Vagina (tissue), 2 donors: ENCODE measurements at places on chromosomes 3 and 15.

- no peak for DNase-seq
Measured at GRCh38 chr15:28914046-28914445, 28.3 kb downstream of the APBA2 start.

DNA sequence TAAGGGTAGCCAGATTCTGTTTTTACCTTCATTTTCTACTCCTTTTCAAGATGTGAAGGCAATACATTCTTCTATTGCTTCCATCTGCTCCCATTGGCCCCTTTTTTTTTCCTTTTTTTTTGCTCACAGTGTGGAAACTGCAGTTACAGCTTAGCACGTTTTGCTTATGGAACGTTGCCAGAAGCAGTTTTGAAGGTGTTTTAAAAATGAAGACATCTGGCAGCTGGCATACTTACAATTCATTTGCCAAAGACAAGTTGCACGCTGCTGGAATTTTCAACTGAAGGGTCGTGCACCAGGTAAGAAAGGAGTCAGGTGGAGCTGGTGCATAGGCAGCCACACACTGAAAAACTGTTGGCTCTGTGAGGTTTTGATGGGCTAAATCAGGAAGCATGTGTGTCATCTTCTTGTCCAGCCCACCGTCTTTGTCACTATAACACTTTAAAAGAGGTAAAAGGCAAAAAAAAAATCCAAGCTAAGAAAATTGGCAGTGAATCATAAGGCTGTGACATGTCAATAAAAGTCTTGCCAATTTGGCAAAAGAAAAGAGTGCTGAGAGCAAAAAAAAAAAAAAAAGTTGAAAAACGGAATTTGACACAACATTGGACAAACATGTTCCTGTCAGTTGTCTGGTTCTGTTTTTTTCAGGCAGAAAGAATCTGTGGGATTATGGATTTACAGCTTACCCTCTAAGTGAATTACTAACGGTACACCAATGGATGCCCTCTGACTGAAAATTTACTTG, 225.4 kb upstream of the SOX2 start:
- no peak for DNase-seq

DNA sequence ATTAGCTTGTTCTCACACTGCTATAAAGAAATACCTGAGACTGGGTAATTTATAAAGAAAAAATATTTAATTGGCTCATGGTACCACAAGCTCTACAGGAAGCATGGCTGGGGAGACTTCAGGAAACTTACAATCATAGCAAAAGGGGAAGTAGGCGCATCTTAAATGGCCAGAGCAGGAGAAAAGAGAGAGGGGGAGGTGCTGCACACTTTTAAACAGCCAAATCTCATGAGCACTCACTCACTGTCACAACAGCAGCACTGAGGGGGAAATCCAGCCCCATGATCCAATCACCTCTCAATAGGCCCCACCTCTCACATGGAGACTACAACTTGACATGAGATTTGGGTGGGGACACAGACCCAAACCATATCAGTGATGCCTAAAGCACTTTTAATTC, 82.5 kb downstream of the DCLK3 start:
- DNase-seq = no peak

GRCh38 chr3:55868347-55868746, 381.2 kb upstream of the WNT5A start:
- DNase-seq = no peak

DNA sequence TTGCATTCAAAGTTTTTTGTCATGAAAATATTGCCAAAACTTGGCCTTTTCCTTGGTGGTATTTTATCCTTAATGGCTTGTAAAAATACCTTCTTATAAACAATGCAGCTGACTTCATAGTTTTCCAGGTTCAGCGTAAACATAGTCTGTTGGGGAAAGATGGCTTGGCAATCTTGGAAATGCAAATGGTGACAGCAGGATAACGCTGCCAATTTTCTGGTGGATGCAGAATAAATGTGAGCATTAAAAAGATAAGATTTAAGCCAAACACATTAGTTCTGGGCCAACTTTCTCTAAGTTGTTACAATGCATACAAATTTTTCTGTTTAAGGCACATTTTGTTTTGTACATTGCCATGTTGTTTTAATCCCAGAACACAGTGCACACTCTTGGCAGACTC, 147.0 kb upstream of the POU1F1 start:
- no peak for DNase-seq

- no peak for DNase-seq
Measured at GRCh38 chr15:95715906-95716656, 614.4 kb upstream of the NR2F2 start.

DNA sequence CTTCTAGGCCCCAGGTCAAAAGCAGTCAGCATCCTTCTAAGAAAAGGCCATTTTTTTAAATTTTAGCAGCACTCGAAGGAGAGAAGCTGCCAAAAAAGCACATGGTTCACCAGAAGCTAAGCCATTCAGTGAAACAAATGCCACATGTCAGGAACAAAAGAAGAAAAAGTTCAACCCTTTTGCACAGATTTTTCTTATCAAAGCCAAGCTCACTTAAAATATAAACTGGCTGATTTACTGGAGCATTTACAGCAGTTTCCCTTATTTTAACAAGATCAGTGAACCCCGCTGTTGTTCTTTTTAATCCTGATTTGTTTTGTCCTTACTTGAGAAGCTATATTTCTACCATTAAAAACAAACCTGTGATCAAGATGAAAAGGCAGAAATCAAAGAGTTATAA, 46.5 kb upstream of the SYNPR start:
- DNase-seq = no peak

- DNase-seq = no peak
Measured at GRCh38 chr15:101107625-101108460, 144.0 kb downstream of the CHSY1 start.

DNA sequence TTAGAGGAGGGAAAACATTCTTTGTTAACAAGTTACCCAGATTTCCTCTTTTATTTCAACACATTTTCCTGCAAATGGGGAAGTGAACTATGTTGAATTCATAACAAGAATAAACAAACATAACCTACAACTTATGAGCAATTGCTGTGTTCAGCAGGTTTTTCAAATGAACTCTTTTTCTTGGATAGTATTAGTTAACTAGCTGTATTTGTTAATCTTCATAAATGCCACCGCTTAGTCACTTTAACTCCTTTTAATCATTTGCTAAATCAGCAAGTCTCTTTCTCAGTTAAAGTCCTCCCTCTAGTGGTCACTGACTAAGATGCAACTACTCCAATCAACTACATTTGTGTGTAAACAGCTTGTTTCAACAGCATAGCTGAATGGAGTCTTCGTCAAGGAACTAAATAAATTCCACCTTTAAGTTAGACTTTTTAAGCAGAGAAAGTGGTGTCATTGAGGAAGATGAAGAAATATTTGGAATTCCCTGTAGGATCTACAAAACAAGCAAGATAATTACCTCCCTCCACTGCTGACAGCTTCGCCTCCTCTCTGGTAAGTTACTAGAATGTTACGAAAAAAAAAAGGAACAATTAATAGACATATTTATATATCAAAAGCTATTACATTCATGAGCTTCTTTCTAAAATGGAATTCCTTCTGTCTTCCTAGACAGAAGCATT, 1122.0 kb downstream of the ROBO1 start:
- no peak for DNase-seq

DNA sequence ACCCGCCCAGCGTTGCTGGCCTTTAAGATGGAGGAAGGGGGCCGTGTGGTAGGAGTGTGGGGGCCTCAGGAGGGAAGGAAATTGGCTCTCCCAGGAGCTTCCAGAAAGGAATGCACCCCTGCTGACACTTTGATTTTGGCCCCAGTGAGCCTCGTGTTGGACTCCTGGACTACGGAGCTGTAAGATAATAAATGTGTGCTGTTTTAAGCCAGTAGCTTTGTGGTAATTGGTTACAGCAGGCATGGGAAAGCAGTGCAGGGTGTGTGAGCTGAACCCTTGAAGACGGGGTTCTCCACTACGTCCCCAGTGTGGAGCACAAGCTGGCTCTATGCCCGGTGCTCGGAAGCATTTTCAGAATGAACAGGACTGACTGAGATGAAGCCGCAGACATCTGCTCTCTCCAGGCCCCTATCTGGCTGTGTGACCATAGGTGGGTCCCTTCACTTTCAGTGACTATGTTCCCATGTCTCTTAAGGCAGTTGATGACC, 22.9 kb upstream of the CGNL1 start:
- no peak for DNase-seq

- DNase-seq = no peak
Measured at GRCh38 chr3:127698691-127699415, 26.1 kb downstream of the ABTB1 start.

- DNase-seq = no peak
Measured at GRCh38 chr3:82875401-82875800, 1114.0 kb upstream of the GBE1 start.

DNA sequence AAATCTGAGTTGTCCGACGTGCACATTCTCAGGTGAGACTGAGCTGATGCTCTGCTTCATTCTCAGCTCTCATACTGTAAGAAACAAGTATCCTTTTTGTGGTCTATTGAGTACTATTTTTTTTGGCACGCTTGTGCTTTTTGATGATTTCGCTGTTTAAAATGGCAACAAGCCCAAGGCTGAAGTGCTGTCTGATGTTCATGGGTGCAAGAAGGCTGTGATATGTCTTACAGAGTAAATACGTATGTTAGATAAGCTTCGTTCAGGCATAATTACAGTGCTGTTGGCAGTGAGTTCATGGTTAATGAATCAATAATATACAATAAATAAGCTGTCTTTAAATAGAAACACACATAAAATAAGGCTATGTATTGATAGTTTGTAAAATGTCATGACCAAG, 27.2 kb downstream of the AQR start:
- DNase-seq = no peak

GRCh38 chr15:98322581-98322980, 325.8 kb upstream of the IGF1R start:
- DNase-seq = no peak

GRCh38 chr3:99659951-99660350, 21.6 kb downstream of the COL8A1 start:
- no peak for DNase-seq

GRCh38 chr3:47228088-47228487, 54.5 kb downstream of the KIF9 start:
- no peak for DNase-seq

- no peak for DNase-seq
Measured at GRCh38 chr3:9767418-9767817, 2.3 kb downstream of the CAMK1 start.

DNA sequence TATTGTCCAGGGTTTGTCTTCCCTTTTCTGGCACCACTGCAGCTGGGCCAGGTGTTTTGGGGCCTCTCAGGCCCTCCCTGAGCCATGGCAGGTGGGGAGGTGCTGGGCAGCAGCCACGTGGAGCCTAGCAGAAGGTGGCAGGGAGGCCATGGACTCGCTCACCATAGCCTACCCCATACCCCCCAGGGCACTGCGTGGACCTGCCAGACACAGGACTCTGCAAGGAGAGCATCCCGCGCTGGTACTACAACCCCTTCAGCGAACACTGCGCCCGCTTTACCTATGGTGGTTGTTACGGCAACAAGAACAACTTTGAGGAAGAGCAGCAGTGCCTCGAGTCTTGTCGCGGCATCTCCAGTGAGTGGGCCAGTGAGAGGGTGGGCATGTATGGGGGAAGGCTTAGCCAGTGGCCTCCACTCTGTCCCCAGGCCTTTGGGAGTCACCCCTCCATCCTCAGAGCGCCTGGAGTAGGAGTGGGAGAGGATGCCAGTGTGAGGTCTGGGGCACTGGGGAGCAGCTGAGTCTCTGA, 11.9 kb downstream of the SPINT1 start:
- no peak for DNase-seq

- peak; percentile 60 for DNase-seq
Measured at GRCh38 chr3:126676919-126677705, 22.2 kb upstream of the TXNRD3 start.

- DNase-seq = no peak
Measured at GRCh38 chr15:34436956-34437442, 609 bp downstream of the GOLGA8A start.

GRCh38 chr3:190120269-190121060, at the start of gene P3H2:
Gene P3H2 (minus strand): TSS chr3:190120897. CDS start chr3:190120731, 166 bp downstream.
- DNase-seq = no peak

GRCh38 chr3:41026394-41027177, 172.7 kb upstream of the CTNNB1 start:
- no peak for DNase-seq

- no peak for DNase-seq
Measured at GRCh38 chr3:197122394-197122793, 92.8 kb upstream of the MELTF start.

- DNase-seq = no peak
Measured at GRCh38 chr3:6644070-6644929, 216.6 kb upstream of the GRM7 start.

GRCh38 chr15:25664761-25665160, 198.4 kb downstream of the ATP10A start:
- no peak for DNase-seq

DNA sequence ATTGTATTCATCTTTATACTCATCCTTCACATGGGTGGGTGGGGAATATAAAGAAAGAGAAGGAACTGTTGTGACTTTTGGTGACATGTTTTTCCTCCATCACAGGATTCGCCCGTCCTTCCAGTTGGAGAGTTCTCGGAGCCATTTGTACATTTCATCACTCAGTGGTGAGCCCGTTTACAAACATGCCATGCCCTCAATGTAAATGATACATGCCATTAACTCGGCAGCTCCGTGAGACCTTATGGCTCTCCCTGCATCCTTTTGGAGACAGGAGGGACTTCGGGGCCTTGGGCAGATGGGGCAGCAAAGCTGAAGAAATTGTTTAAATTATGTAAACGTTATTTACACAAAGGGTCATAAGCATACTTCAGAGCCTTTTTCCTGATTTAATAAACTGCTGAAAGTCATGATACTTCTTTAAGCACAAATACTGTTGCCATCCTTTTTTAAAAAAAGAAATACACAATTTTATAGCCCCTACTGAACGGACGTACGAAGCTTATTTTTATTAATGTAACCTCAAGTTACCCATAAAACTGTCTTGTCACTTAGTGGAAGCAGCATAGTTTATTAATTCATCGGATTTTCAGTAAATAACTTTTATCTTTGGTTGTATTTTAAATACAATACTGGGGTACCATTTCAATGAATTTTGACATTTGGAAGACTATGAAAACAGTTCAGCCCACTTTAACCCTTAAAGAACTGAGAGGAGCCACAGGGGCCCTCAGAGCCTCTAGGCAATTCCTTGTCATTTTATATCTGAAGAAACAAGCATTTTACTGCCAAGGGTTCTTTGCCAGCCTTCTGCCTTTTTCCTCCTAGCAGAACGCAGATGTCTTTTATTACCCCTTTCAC, 55.6 kb upstream of the SKOR1 start:
- no peak for DNase-seq

DNA sequence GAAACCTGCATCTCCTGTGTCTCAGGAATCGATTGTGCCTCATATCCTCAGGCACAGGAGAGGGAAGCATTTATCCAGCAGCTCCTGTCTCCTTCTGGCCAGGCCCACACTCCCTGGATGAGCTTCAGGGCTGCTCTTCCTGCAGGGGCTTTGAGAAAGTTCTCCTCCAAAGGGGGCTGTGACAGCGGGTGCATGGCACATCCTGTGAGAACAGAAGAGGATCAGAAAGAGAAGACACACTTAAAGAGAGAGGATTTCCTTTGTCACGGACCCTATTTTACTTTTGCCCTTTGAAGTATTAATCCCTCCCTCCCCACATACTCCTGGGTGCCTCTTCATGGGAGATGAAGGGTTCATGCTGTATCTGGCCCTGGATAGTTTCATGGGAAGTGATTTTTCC, 46.0 kb downstream of the MFSD1 start:
- DNase-seq = no peak
